ENCODE measurements at places on chromosomes 11 and 22.

DNA sequence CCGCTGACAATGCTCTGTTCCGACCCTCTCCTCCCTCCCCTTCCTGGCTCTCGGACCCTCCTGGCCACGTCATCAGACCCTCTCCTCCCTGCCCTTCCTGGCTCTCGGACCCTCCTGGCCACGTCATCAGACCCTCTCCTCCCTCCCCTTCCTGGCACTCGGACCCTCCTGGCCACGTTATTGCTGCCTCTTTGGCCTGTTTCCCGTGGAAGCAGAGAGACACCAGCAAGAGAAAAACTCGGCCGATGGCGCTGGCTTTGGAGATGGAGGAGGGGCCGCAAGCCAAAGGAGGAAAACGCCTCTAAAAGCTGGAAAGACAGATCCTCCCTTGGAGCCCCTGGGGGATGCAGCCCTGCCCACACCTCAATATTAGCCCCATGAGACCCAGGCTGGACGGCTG is 463.3 kb downstream of the BRD1 start:
- DNase-seq = no peak

- peak; percentile 44 for DNase-seq
Measured at GRCh38 chr22:32796865-32797573, 4.5 kb upstream of the TIMP3 start.

DNA sequence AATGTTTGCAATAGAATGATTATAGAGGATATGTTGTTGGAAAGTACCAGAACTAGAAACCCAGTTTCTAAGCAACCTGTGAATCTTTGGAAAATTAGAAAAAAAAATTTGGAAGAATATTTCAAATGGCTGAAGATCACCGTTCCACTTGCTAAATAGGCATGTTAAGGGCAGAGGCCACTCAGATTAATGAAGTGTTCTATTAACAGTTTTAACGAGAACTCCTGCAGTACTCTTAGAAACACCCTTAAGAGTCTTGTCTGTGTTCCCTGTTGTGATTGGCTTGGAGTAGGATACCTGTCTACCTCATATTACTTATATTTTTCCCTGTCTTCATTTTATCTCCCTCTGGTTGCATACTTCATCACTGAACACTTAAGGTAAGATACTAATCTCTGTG is 4.6 kb downstream of the C11orf54 start:
- DNase-seq = no peak

DNA sequence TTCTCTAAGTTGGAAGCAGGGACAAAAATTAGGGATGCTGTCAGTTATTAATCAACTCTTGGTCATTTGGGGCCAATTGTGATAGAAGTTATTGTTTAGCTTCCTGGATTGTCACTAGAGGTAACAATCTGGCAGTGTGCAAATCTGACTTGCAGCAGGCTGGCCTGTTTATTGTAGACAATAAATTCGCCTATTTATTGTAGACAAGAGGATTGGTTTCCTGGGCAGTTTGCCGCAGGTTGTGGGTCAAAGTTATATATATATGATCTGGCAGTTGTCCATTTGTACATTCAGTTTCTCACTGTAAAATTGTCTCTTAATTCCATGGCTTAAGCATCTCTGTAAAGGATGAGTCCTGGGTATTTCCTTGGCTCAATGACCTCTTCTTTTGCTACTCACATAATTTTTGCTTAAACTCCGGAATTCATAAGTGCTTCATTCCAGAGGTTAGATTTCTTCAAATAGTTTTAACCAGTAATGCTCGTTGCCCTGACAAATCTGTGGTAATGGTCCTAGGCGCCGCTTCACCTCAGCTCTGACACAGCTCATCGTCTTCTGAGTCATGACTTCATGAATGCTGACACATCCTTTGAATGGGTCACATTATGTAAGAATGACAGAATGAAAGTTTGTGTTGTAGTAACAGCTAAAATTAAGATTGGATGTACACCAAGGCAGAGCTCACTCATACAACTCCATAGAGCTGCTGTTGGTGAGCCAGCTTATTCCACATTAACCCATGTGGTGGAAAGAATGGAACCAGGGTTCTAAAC is 7.8 kb upstream of the MMP3 start:
- no peak for DNase-seq

- no peak for DNase-seq
Measured at GRCh38 chr11:46718155-46719019, 626 bp upstream of the F2 start.

GRCh38 chr11:32418836-32419235 is 16.5 kb downstream of the WT1 start:
- no peak for DNase-seq

DNA sequence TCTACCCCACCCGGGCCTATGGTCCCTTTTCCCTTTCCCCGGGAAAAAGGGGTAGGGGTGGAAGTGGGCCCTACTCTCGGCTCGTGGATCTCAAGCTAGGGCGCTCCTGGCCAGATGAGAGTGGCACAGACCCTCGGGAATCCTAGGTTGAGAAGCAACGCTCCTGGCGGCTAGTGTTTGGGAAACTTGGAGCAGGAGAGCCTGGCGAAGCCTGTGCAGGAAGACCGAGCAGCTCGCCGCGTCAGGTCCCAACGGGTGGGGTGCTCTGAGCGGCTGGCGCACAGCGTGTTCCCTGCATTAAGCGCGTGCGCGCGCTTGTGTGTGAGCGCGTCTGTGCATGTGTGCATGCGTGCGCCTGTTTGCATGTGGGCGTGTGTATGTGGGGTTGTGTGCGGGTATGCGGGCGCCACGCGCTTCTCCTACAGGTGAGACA is 7.1 kb upstream of the FLI1 start:
- peak; percentile 50 for DNase-seq

DNA sequence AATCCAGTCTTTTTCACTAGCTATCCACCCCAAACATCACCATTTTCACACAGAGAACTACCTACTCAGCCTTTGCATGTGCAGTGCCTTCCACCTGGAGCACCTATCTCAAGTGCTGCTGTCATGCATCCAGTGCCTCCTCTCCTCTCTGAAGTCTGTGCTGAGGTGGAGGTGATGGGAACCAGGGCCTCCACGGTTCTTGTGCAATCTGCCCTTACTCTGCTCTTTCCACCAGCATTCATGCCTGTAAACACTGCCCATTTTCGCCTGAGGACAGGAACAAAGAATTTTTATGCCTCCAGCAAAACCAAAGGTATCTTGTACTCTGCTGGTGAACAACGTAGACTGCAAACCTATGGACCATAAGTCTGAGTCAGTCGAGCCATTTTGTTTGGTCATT is 27.0 kb downstream of the PITPNB start:
- no peak for DNase-seq

DNA sequence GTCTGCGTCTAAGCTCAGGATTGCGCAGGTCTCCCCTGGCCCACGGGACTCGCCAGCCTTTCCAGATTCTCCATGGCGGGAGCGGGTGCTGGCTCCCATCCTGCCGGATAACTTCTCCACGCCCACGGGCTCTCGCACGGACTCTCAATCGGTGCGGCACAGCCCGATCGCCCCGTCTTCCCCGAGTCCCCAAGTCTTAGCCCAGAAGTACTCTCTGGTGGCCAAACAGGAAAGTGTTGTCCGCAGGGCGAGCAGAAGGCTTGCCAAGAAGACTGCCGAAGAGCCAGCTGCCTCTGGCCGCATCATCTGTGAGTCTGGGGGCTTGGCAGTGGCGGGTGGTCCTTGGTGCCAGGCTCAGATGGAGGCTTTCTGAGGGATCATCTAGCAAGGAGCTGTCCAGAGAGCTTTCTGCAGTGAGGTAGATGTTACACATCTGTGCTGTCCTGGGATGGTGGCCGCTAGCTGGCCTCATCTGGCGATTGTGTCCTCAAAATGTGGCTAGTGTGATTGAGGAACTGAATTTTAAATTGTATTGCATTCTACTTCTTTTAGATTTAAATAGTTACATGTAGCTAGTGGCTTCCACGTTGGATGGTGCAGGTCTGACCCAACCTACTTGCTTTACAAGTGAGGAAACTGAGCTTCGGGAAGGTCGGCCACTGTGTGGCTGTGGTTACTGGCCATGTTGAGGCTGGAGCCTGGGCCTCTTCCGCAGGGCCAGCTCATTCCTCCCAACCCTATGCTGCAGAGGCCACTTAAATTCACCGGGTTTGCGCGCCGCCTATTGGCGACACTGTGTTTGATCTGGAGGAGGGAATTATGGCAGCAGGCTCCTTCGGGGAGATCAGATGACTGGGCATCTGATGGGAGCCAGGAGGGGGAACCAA is 6.7 kb downstream of the INCENP start:
- no peak for DNase-seq

GRCh38 chr11:61734767-61735166 is 17.7 kb upstream of the MYRF start:
- DNase-seq = no peak

GRCh38 chr11:2400762-2401435 is 349 bp downstream of the TSSC4 start:
- DNase-seq = no peak

DNA sequence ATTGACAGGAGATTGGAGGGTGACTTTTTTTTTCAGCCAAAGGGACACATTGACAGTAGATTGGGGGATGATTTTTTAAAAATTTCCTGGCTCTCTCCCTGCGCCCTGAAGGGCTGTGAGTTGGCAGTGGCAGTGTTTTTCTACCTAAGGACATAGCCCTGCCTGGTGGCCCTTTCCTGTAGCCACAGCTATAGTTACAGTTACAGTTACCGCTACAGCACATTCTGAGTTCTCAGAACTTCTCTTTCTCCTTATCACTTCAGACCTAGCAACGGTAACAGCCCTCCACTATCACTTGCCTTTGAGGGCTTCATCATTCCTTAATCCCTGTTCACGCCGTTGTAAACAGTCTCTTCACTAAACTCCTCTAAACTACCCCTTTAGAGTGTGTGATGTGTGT is 684 bp downstream of the MRGPRX2 start:
- no peak for DNase-seq
